Stimulated activated CD8-positive, alpha-beta memory T cell treated with anti-CD3 and anti-CD28 coated beads, Interleukin-4, amount 100 ng/mL, for 4 hours (primary cell): ENCODE measurements at places on chromosomes 2 and 18.

DNA sequence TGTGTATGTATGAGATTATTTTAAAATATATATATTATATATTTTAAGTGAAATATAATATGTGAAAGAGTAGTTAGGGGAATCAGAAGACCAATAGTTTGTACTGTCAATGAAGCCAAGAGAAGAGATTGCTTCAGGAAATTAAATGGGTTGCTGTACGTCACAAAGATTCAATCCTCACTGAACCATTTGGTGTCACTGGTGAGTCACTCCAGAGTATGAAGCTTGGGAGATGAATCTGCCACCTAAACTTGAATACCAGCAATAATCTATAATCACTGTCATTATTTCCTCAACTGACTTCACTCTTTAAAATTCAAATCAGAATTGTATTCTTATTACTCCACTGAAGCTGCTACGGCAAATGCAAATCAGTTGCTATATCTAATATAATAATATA, 41.9 kb upstream of the SCN9A start:
- no peak for DNase-seq

GRCh38 chr18:32937597-32937996, 164.8 kb upstream of the KLHL14 start:
- DNase-seq, result no peak

GRCh38 chr2:25566694-25567093, 106.7 kb downstream of the DTNB start:
- DNase-seq, result no peak

GRCh38 chr2:233438573-233439147, 84.4 kb downstream of the DGKD start:
- DNase-seq, result no peak

DNA sequence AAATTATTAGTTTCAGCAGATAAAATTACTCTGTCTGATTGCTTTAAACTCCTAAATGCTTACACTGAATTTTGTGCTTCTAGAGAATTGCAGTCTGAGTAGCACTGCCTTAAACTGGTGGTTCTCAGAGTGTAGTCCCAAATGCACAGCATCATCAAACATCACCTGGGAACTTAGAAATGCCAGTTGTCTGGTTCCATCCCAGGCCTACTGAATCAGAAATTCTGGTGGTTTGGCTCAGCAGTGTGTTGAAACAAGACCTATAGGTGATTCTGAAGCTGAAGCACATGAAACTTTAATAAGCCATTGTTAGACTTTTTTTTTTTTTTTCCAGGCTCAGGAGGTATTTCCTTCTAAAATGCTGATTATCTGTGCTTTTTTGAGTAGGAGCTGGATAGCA, 22.0 kb downstream of the EPC2 start:
- no peak for DNase-seq

DNA sequence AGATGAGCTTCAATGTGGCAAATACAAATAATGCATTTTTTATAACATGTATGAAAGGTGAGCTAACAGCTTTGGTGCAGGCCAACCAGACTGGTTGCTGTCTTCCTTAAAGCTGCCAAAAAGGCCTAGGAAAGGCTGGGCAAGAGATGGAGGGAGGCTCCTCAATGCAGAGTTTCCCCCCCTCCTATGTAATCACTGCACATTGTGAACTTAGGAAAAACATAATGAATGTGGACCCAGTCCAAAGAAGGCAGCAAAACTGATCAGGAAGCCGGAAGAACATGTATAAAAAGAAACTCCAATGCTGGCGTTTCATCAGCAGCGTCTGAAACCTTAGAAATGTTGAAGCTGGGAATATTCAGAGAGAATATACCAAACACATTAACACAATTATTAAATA, 84.2 kb upstream of the LYPD6 start:
- DNase-seq, result no peak

- DNase-seq, result no peak
Observed at GRCh38 chr2:52857722-52858121, 909.9 kb upstream of the CHAC2 start.

GRCh38 chr2:71562518-71562917, 109.2 kb downstream of the DYSF start:
- no peak for DNase-seq

- DNase-seq, result no peak
Observed at GRCh38 chr2:133486771-133487191, 81.5 kb downstream of the NCKAP5 start.

DNA sequence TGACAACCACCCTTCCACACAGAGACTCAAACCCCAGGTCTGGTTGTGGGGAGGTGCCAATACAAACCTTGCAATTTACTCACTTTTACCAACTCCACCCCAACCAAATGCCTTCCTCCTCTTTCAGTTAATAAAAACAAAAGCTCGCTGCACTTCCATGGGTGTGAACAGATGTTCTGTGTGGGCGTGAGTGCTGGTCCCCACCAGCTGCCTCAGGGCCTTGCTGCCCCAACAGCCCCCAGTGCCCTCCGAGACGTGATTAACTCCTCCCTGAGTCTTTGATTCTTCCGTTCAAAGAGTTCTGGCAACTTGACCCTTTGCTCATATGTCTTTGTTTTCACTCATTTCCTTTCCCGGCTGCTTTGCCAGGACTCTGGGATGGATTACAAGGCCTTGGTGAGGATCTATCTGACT, 258.9 kb upstream of the CXCR4 start:
- DNase-seq, result no peak

DNA sequence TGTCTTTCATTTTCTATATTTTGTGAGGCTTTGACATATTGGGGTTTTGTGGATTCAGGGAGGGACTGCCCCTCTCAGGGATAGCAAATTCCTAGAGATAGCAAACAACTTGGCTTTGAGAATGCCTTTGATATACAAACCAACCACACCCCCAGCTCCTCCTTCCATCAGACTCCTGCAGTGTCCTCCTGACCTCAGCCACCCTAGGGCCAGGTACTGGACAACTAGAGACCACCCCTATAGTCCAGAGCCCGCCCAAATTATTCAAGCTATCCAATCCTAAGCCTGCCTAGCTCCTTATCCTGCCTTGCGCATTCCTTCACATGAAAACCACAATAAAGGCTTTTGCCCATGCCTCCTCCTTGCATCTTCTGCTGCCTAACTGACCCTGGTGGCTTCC, 22.9 kb upstream of the STAM2 start:
- DNase-seq, result no peak

- no peak for DNase-seq
Observed at GRCh38 chr2:41062336-41062735, 610.4 kb upstream of the SLC8A1 start.

DNA sequence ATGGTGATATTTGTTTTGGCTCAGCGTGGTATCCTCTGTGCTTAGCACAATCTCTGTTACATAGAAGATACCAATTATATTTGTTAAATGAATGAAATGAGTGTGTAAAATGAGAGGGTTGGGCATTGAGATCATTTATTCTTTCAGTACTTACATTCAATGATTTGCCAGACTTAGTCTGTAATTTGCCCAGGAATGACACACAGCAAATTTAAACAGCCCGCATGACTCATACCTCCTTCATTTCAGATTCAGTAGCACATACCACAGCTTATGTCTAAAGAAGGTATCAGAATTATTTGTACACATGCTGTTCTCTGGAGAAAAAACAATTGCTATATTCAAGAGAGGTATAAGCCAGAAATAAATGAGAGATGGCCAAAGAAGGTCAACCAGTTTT, 37.0 kb downstream of the KLHL14 start:
- no peak for DNase-seq

GRCh38 chr2:25323042-25323514, 18.6 kb downstream of the DNMT3A start:
- no peak for DNase-seq

GRCh38 chr18:63741769-63742168, 33.4 kb upstream of the SERPINB7 start:
- DNase-seq, result no peak

GRCh38 chr2:42906557-42907411, 114.4 kb upstream of the HAAO start:
- no peak for DNase-seq

DNA sequence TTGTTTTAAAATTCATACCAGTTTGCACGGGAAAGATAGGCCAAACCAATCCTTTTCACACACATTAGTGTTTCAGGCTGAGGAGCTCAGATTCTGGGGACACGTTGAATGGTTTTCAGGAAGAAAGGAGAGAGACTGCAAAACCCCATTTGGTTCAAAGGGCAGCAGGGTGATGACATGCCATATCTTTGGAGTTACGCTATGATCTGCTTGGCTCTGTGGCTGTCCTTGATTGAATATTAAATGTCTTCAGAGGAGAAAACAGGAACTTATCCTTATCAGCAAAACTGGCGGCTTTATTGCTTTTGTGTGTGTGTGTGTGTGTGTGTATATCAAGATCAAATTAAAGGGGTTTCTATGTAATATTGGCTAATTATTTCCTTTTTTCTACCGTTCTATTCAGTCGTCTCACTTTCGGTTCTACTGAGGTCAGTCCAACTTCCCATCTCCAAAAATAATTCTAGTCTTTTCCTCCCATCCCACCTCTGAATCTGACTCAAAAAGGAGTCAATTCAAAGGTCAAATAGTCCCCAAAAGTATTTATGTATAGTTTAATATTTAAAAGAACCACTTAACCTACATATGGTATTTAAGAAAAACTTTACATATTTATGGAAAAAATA, 292.9 kb upstream of the CCDC68 start:
- no peak for DNase-seq

DNA sequence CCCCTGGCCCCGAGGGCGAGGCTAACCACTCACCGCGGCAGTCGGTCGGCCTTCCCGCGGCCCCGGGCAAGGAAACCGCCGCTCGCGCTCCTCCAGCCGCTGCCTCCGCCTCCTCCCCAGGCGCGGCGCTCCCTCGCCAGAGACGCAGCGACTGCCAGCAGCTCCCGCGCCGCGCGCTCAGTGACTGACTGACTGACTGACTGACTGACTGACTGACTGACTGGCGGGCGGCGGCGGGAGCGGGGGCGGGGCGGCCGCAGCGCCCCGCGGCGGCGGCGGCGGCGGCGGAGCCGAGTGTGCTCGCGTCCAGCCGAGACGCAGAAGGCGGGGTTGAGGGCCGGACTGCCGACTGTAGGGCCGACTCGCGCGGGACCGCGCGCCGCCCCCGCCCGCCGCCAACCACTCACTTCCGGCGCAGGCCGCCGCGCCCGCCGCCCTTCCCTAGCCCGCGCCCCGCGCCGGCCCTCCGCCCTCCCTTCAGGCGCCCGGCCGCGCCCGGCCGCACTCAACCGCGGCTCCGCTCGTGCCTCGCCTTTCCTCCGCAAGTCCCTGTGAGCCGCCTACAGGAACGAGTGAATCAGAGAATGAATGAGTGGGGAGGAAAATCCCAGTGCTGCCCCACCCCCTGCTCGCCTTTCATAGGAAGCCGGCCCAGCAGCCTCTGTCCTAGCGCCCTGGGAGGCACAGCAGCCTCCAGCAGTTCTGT, at the start of gene RAPH1:
RAPH1 (minus strand) TSS at position 224 of the 706 bp plus-strand sequence. CDS start 39,948 bp downstream, outside the sequence.
- peak; percentile 9 for DNase-seq

- DNase-seq, result no peak
Observed at GRCh38 chr2:70784320-70784719, 6.1 kb downstream of the FIGLA start.

DNA sequence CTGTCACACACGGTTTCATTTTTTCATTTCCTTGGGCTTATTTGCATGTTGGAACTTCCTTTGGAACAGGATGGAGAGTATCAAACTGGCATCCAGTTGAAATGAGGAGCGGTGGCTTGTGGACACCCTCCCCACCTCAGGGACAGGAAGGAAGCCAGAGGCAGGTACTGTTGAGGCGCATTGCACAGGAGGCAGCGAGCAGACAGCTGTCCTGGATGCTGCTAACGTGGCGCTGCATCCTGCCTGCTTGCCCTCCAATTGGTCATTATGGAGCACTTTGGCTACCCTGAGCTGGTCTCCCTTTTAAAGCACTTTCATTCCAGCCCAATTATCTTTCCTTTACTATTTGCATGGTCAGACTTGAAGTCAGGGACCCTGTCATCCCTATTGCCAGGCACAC, 80.7 kb upstream of the ITGA4 start:
- no peak for DNase-seq

DNA sequence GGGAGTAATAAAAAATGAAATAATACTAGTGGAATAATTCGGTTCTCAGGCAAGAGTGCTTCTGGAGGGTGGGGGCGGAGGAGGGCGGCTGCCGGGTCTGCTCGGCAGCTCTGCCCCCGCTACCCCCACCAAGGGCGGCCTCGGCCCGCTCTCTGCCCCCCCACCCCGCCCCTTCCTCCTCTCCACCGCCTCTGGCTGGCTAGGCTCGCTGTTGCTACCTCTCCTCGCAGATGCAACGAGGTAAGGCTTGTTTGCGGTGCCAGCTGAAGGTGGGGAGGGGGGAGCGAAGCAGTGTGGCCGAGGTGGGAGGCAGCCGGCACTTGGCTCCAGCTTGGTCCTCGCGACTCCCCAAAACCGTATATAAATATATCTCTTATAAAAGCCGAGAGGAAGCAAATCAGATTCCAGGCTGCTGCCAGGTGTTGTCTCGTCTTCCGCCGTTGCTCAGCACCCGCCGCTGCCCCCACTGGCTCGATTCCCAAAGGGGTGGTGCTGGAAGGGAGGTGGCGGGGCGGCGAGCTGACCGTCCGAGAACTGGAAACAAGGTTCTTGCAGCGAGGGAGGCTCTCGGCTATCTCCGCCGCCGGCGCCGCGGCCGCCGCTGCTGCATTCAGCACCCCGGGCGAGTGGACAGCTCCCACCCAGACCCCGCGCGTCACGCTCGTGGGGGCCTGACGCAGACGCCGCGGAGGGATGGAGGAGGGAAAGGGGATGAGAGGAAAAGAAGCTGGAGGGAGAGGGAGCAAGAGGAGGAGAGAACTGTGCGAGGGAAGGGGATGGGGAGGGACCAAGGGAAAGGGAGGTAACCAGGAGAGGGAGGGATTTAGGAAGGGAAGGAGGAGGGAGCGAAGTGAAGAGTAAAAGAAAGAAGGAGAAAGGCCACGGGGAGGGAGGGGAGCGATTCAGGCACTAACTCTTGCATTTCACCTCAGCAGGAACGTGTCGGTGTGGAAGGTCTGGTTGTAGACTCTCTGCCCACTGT, at the start of gene MARCHF4:
MARCHF4 (minus strand) TSS at position 763 of the 982 bp plus-strand sequence. CDS start 2,223 bp downstream, outside the sequence.
- peak; percentile 31 for DNase-seq

GRCh38 chr2:74552914-74553811, 579 bp downstream of the LOXL3 start:
- DNase-seq, result no peak

DNA sequence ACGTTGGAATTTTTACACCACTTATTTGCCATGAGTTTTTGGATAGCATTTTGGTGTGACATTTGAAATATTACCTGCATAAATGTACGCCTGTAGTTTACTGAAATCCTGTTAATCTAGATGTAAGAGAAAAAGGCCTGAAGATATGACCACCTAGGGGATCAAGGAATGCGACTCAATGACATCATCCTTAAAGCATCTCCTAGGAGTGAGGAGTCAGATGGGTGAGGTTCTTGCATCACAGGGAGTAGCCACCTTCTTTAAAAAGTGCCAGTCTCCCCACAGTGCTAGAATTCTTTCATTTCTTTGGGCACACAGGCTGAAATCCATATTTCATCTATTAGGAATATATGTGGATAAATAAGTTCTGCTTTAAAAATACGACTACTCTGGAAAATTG, 34.5 kb downstream of the ADCYAP1 start:
- DNase-seq, result no peak
